ENCODE measurements at places on chromosomes 6 and 20. TPM values are rescaled to one million over a fixed set of nuclear protein-coding genes. Genes with fewer than 3 reads are reported as not detected.

FAM162B gene
- polyA plus RNA-seq = 2.3 TPM

WFDC5 gene
- not detected for polyA plus RNA-seq

DSTN gene
- polyA plus RNA-seq = 115 TPM

CALHM6 gene
- polyA plus RNA-seq = 2.1 TPM

IL17F gene
- not detected for polyA plus RNA-seq

PIGT gene
- 57.3 TPM for polyA plus RNA-seq

HUS1B gene
- 0.38 TPM for polyA plus RNA-seq

PDE10A gene
- polyA plus RNA-seq = 0.77 TPM

TBC1D32 gene
- polyA plus RNA-seq = 0.45 TPM

TMEM30A gene
- polyA plus RNA-seq = 18.7 TPM

TFAP2D gene
- not detected for polyA plus RNA-seq

VSTM2L gene
- polyA plus RNA-seq = 0.10 TPM

TSPO2 gene
- not detected for polyA plus RNA-seq

AHCY gene
- polyA plus RNA-seq = 89.6 TPM

KIF25 gene
- 0.10 TPM for polyA plus RNA-seq

BFSP1 gene
- polyA plus RNA-seq = 0.17 TPM

BPIFA2 gene
- polyA plus RNA-seq = not detected

HLA-DQA1 gene
- 7.8 TPM for polyA plus RNA-seq

SLC23A2 gene
- polyA plus RNA-seq = 1.2 TPM

MAK gene
- 0.01 TPM for polyA plus RNA-seq

TGM3 gene
- 0.07 TPM for polyA plus RNA-seq

TMEM217 gene
- polyA plus RNA-seq = 0.05 TPM

MAPK13 gene
- polyA plus RNA-seq = 4.0 TPM

DNAAF9 gene
- polyA plus RNA-seq = 5.4 TPM

MMP24 gene
- 0.04 TPM for polyA plus RNA-seq

CHRNA4 gene
- polyA plus RNA-seq = not detected

PHACTR3 gene
- polyA plus RNA-seq = not detected

CST3 gene
- polyA plus RNA-seq = 415 TPM

SLC4A11 gene
- 0.23 TPM for polyA plus RNA-seq

VSX1 gene
- 0.05 TPM for polyA plus RNA-seq

SH3BGRL2 gene
- polyA plus RNA-seq = 5.5 TPM

ASF1A gene
- polyA plus RNA-seq = 22.1 TPM

EDN1 gene
- polyA plus RNA-seq = 1.9 TPM

LIN28B gene
- polyA plus RNA-seq = not detected

RAB44 gene
- polyA plus RNA-seq = not detected

FAM210B gene
- polyA plus RNA-seq = 37.8 TPM

TMC2 gene
- 0.03 TPM for polyA plus RNA-seq

TFAP2C gene
- polyA plus RNA-seq = 0.03 TPM

OVOL2 gene
- not detected for polyA plus RNA-seq

MAS1 gene
- not detected for polyA plus RNA-seq

MEI4 gene
- polyA plus RNA-seq = not detected

NFKBIL1 gene
- polyA plus RNA-seq = 29.3 TPM

RNF182 gene
- polyA plus RNA-seq = 0.05 TPM
